Stimulated activated effector memory CD8-positive, alpha-beta T cell treated with anti-CD3 and anti-CD28 coated beads, Interleukin-12 subunit alpha, Interleukin-12 subunit beta, amount 100 ng/mL, for 72 hours (primary cell): ENCODE measurements at places on chromosomes 2 and 18.
A peak's percentile ranks its signal among the peaks of the same experiment; 100 is the strongest.

DNA sequence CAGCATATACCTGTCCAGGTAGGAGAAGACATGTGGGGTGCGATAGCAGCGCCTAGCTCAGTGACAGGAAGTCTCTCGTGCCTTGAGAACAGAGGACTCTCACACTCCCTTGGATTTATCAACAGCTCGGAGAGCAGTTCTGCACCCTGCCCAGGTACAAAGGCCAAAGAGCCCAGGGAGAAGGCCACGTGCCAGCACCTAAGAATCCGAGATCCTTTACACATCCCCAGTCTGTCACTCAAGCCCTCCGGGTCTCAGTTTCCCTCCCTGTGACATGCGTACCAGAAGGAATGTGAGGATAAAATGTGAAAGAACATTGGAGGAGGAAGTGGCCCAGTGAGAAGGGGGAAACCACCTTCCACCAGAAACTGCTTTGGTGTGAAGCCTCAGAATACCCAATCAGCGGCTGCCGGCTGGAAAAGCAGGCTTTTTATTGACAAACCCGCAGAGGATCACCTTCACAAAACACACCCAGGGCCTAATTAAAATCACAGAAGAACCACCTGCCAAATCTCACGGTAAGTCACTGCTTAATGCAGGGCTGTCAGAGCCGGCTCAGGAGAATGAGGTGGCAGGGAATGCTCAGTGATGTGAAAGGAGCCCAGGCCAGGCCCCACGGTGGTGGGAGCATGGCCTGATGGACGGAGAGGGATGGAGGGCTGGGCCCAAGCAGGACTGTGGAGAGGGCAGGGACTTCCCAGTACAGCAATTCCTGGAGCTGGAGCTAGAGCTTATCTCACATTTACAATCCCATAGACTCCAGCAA, 66.3 kb downstream of the MYO5B start:
- no peak for DNase-seq

DNA sequence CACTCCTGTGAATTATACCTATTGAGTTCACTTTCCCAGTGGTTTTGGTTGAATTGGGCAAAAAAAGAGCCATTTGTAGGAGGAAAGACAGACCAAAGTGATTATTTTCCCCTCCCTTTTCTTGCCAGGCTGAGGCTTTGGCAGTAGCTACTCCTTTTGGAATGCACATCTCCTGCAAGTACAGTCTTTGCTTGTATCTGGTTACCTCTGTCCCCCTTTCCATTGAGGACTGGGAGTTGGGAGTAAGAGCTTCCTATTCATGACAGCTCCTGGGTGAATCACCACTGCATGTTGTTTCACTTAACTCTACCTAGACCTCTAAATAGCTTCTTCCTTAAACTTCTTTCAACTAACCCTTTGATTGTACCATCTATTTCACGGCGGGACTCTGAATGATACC, 695.3 kb upstream of the ZNF804A start:
- no peak for DNase-seq

DNA sequence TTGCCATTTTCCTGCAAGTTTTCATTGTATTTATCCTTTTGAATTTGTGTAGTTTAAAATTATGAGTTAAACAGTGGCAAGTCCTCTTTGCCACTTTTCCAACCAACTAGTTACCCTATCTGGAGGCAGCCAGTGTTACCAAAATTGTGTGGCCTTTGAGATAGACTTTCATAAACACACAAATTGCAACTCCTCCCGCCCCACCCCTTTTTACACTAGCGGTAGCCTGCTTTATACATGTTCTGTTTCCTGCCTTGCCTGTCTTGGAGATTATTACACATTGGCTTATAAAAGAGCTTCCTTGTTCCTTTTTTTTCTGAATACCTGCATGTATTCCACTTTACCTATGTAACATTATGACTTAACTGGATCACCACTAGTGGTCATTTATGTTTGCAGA, 56.5 kb downstream of the RPIA start:
- peak; percentile 6 for DNase-seq

GRCh38 chr2:189181706-189182105, 2.1 kb upstream of the COL5A2 start:
- DNase-seq = no peak
